ENCODE measurements at places on chromosomes 3 and 15.
A peak's percentile ranks its signal among the peaks of the same experiment; 100 is the strongest.

- no peak for DNase-seq
Observed at GRCh38 chr3:13508496-13508895, 28.4 kb downstream of the HDAC11 start.

- no peak for DNase-seq
Observed at GRCh38 chr3:57043518-57043917, 16.9 kb upstream of the SPATA12 start.

DNA sequence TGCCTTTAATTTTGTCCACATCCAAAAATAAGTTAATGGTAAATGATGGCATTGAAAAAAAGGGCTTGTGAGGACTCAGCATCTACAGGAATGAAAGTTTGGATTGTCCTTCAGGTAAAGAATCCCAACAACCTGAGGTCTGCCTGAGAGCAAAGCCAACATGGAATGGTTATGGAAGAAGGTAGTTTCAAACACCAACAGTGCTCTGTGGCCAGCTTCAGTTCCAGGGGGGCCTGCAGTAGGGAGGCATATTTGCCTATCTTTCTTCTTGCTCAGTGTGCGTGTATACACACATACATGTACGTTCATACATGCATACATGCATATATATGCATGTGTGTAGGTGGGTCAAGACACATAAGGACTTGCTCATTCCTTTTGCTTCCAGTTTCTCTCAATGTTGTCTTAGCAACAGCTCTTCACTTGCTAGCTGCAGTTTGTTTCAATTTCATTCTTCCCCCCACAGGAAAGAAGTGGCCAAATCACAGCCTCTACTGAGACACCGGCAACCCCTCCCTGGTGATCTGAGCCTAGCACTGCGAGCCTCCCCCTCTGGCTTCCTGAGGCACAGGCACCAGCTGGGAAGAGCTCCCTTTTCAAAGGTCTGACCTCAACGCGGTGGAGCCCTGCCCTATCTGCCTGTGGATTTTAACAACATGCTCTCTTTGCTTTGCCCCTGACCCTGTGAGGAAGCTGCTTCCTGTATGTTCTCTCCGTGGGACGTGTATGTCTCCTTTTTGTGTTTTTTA lies 146.2 kb downstream of the KLF13 start:
- no peak for DNase-seq

- DNase-seq = no peak
Observed at GRCh38 chr3:197136744-197137143, 107.1 kb upstream of the MELTF start.

GRCh38 chr3:197257711-197258110 lies 40.7 kb downstream of the DLG1 start:
- DNase-seq = no peak

DNA sequence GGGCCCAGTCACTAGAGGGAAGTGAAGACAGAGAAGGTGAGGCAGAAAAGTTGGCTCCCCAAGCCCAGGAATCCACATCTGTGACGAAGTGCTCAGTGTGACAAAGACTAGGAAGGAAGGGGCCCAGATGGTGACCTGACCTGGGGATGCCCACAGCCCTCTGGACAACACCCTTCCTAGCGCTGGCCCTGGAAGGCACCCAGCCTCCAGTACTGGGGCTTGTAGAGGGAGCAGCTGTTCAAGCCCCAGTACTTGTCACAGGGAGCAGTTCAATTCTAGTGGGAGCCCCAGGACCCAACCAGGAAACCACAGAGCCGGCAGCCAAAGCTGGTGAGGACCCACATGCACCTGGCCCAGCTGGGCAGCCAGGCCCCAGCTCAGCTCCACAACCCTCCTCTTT lies 190.8 kb downstream of the XXYLT1 start:
- no peak for DNase-seq

DNA sequence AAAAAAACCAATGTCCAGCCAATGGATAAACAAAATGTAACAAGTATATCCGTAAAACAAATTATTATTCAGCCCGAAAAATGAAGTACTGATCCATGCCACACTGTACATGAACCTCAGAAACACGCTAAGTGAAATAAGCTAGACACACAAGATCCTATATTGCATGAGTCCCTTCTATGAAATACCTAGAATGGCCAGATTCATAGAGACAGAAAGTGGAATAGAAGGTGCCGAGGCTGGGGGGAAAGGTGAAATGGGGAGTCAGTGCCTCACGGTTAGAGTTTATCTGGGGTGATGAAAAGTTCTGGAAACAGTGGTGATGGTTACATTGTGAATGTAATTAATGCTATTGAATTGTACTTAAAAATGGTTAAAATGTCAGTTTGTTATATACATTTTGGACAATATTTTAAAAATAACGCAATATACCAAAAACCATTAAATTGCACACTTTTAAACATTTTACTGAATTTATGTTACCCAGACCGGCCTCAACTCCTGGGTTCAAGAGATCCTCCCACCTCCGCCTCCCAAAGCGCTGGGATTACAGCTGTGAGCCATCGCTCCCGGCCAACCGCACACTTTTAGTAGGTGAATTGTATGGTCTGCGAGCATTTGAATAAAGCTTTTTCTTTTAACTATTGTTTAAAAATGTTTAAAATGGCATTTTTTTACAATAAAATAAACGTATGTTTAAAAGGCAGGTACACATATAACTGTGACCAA lies 2.1 kb downstream of the RNF168 start:
- DNase-seq = no peak

DNA sequence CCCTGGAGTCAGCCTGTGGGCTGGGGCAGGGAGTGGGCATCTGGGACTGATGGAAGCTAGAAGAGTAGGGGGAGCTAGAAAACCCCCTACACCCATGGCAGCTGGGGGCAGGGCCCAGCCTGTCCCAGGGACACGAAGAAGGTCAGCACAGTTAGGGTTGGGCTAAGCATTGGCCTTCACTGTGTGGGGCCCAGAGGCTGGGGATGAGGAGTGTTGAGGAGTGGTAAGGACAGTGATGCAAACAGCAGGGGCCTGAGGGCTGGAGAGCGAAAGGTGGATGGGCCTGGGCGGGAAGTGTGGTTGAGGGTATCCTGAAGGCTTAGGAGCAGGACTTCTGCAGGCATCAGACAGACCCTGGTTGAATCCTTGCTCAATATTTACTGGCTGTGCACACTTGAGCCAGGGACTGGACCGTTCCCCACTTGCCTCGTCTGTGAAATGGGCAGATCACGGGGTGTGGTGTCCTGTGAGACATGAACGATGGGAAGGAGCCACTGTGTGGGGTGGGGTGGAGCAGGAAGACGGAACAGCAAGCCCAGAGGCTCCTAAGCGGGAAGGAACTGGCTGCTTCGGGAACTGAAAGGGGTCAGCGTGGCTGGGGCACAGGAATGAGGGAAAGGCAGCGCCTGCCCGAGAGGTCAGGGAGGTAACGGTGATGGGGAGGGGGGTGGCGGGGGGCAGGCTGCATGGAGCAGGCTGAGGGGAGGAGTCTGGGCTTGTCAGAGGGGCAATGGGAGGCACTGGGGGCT lies 7.3 kb downstream of the PRKCD start:
- no peak for DNase-seq

GRCh38 chr3:63861306-63861705 lies 2.3 kb downstream of the THOC7 start:
- no peak for DNase-seq

DNA sequence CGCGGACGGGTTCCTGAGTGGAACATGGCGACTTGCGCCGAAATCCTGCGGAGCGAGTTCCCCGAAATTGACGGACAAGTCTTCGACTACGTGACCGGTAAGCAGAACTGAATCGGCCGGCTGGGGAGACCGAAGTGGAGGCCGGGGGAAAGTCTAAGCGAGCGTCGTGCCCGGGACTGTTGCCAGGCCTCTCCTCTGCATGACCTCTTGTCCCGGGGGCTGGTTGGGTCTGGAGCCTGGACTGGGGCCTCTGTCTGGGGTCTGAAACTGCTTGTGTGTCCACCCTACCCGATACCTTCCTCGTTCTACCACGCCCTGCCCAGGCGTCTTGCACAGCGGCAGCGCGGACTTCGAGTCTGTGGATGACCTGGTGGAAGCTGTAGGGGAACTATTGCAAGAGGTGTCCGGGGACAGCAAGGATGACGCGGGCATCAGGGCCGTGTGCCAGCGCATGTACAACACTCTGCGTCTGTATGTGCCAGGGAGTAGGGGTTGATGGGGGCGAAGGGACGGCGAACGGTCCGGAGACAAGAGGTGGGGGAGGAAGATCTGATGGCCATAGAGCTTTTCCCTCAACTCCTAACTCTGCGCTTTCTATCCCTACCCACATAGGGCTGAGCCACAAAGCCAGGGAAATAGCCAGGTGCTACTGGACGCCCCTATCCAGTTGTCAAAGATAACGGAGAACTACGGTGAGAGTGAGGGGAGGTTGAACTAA lies at the start of gene ABCF3:
ABCF3 (plus strand) TSS at position 16 of the 718 bp plus-strand sequence; CDS start at position 25, 9 bp downstream.
- no peak for DNase-seq

DNA sequence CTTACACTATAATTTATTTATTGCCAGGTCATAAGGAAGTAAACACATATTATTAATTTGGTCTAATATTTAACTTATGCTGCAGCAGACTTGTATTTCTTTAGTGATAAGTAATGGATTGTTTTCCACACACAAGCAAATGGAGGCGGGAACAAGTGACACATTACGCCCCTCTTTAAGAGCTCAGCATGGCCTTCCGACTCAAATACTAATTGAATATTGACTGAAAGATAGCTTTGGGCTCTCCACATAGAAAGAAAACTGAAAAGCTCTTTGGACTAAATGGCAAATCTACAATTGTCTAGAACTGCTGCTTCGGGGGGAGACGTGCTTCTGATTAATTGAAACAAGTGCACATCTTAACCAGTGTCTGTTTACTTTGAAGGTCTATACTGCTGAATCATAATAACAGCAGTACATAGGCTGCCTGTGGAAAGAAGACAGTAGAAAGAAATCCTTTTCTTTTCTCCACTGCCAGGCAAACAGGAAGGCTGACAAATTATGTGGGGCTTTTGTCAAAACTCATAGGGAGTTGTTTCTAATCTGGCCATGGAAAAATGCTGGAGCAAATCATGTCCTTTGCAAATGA lies 15.9 kb downstream of the CADPS start:
- no peak for DNase-seq

DNA sequence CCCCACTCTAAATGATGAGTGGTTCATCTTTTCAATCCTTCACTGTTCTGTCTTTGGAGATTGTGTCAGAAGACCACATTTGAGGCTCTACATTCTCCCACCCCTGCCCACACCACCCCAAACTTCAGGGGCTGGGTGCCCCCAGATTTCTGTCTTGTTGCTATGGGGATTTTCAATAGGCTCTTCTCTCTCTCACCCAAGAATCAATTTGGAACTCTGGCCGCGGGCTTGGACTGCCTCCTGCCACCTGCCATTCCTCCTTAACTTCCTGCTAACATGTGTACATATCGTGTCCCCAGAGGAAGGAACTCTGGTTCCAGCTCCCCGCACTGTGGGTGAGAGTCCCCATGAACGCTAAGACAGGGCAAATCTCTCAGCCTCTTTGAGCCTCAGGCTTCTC lies 67.4 kb upstream of the LARS2 start:
- DNase-seq = no peak

DNA sequence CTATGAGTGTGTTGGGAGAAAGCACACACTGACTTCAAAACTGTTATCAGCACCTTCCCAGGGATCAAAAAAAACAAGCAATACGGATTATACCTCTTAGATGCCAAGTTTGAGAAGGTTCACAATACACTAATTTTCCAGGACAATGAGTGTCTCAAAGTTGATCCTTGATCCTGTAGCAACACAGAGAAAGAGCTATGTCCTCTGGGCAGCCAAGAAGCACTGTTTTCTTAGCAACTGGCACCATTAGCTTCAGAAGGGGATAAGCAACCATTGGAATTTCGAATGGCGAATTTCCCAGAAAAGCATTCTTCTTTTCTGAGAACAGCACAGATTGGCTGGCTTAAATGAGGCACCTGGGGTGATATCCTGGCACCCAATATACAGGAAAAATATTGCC lies 270.3 kb upstream of the RORA start:
- peak; percentile 15 for DNase-seq

- DNase-seq = no peak
Observed at GRCh38 chr15:42371096-42371495, 11.8 kb downstream of the CAPN3 start.

DNA sequence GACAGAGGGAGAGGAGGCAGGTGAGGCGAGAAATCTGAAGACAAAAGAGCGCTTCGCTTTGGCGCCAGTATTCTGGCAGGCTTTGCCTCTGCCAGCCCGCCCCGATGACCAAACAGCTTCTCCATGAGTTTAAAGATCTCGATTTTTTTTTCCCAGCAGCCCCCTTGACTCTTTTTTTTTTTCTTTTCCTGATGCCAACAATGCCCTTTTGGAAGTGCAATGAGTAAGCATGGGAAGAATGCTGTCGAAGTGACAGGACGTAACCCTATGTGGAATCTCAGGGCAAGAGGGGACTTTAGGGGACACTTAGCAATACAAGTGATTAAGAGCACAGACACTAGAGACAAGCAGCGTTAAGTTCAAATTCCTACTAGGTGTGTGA lies 211.7 kb downstream of the FGF12 start:
- no peak for DNase-seq

DNA sequence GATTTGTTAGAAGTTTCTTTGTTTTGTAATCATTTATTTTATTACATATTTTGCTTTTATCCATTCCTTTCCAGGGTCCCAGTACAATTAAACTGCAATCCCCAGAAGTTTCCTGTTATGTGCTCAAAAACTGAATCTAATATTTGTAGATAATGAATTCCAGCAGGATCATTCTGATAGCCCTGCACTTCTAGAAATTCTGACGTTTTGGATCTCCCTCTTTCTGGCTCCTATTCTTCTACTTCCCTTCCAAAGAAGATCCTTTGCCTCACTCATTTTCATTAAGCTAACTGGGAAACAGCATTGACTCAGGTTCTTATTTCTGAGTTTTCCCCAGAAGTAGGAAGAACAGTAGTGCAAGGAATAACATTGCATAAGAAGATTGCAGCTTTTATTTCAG lies 9.9 kb downstream of the P3H2 start:
- DNase-seq = no peak

GRCh38 chr3:195876297-195877064 lies 31.9 kb downstream of the TNK2 start:
- no peak for DNase-seq

- DNase-seq = no peak
Observed at GRCh38 chr15:74050556-74051234, 31.7 kb downstream of the GOLGA6A start.

GRCh38 chr3:183114384-183115178 lies 15.3 kb upstream of the MCCC1 start:
- DNase-seq = no peak

GRCh38 chr3:166527325-166527724 lies 690.1 kb upstream of the BCHE start:
- DNase-seq = no peak

DNA sequence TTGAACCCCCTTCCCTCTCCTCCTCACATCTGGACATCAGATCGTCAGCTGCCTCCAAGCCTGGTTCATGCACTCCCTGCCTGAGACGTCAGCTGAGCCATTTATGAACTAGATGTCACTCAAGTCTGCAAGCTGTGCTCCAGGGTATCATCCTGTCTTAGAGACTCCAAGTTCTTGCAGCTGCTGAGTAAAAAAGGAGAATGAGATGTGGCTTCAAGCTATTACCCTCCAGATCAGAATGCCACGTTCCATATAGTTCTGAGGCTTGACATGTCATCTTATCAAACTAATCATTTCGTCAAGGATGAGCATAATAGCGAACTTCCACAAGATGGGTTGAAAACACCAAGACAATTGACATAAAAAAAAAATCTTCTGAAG lies 766.3 kb downstream of the TBL1XR1 start:
- DNase-seq = no peak

GRCh38 chr3:188060840-188061544 lies 93.0 kb upstream of the LPP start:
- DNase-seq = no peak

- no peak for DNase-seq
Observed at GRCh38 chr15:31358957-31359701, 32.5 kb downstream of the KLF13 start.

- DNase-seq = no peak
Observed at GRCh38 chr15:45185903-45186770, 1.6 kb downstream of the SHF start.

Measured in putamen (tissue), 1 donor.